NCI-H2171 (cell line): ENCODE measurements at places on chromosomes 3 and 15.

DNA sequence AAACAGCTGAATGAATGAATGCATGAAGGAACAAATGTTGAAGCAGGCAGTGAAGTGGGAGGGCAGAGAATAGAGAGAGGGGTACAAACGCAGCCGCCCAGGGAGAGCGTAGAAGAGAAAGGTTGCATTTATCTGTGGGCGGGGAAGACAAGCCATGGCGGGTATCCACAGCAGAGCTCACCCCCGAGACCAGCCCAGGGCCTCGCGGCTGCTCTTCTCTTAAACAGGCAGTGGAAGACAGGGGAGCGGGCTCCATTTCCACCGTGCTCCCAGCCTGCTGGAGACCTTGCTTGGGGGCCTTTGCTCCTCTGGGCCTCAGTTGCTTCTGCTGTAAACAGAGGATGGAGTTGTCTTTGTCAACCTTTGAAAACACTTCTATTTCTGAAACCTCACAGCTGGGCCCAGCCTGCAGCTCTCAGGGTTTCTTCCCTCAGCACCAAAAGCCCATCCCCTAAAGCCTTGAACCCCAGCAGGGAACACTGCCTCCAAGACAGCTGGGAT lies 259.5 kb downstream of the UACA start:
- DNase-seq: no peak

DNA sequence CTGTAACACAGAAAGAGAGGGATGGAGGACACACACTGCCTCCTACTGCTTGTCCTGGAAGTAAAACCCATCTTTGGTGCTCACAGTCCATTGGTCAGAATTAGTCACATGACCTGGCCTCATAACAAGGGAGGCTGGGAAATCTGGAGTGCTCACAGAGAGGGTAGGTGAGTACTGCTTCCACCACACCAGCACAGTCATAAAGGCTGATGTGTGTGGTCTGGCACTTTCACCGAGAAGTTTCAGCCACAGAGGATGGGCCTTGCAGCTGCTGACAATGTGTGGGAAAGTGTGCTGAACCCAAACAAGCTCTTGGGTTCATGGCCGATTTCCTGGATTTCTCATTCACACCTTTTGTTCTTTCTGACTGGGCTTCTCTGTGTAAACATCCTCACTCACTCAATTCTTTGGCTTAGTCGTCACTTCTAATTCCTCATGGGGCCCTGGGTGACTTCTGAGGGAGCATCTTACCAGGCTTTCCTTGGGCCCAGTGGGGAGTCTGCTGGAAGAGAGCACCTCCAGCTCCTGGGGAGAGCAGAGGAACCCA lies 100.7 kb downstream of the ASB7 start:
- no peak for DNase-seq

DNA sequence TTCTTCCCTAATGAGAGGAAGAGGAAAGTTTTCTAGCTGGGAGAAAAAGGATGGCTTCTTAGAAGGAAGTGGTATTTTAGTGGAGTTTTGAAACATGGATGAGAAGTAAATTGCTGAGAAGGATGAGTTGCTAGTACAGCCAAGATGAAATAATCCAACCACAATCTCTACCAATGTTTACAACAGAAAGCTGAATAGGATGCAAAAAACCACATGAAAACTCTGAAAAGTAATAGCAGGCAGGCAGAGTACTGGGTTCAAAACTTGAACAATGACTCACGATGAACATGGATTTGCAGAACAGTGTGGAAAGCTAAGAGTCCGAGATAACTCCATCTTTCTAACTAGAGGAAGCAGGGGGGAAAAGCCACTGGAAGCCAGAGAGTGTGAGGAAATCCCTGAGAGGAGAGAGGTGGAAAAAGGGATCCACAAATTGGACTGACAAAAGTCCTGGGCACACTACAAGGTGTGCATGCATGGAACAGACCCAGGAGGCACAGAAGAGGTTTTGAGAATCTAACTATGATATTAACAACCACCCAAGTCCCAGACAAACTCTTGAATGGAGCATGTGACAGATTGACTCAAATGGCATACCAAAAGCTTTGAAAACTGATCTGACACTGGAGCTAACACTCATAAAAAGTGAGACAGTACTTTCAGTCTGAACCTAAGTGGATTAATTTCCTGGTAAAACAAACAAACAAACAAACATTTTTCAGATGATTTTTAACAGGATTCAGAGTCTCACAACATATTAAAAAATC lies 76.7 kb downstream of the ST6GAL1 start:
- DNase-seq: no peak

DNA sequence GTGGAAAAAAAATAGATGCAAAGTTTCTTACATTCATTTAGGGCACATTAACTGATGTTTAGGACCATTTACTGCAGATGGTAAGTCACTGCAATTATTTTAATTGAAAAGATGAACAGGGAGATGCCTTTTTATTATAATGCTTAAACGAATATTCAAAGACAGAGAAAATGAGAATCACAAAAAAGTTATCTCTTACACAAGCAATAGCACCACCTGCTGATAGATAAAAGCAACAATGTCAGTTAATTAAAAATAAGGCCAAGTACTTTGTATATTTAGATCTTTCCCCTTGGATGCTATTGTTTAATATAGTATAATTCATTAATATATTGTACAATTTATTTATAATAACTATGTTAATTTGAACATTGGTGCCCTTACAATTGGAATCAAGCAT lies 55.9 kb downstream of the IFT80 start:
- peak; percentile 16 for DNase-seq

- DNase-seq: no peak
Observed at GRCh38 chr3:6743067-6743720, 117.7 kb upstream of the GRM7 start.
